Mesendoderm (in vitro differentiated cells): ENCODE measurements at places on chromosomes 16 and 17.

DNA sequence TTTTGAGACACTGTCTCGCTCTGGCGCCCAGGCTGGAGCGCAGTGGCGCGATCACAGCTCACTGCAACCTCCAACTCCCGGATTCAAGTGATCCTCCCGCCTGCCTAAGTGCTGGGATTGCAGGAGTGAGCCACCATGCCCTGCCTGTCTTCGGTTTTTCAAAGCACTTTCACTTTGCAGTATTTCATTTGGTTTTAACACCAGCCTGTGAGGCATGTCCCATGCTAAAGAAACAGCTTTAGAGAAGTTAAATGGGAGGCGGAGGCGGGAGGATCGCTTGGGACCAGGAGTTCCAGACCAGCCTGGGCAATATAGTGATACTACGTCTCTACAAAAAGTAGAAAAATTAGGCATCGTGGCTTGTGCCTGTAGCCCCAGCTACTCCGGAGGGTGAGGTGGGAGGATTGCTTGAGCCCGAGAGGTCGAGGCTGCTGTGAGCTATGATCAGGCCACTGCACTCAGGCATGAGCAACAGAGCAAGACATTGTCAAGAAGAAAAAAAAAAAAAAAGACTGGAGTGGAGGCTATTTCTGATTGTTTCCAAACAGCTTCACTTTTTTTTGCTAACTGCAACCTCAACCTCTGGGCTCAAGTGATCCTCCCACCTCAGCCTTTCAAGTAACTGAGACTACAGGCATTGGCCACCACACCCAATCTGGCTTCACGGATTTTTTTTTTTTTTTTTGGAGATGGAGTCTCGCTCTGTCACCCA, 1.3 kb downstream of the METTL23 start:
- no peak for DNase-seq

GRCh38 chr17:73286863-73287296, 24.9 kb downstream of the CDC42EP4 start:
- no peak for DNase-seq

- DNase-seq: peak; percentile 27
These were observed 4.1 kb downstream of the RNF167 start for GRCh38 chr17:4944163-4944553.

GRCh38 chr16:4894276-4895150, 42.4 kb downstream of the PPL start:
- DNase-seq: peak; percentile 49

- DNase-seq: peak; percentile 62
These were observed 52.3 kb upstream of the LGALS9 start for GRCh38 chr17:27578718-27579085.

DNA sequence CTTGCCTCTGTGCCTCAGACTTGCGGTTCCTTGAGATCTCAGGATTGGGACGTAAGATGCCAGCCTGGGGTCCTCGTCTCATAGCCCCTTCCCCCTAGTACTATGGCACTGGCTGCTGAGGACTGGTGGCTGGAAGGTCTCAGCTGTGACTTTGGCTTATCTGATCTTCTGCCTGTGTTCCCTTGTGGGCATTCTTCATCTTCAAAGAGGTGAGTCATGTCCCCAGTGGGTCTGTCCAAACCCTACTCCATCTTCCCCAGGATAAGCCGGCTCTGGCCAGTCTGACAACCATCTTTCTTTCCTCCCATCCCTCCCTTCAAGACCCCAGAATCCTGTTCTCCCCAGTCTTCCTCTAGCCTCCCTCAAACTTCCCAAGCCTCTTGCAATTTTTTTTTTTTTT, 3.6 kb downstream of the CD19 start:
- DNase-seq: no peak

DNA sequence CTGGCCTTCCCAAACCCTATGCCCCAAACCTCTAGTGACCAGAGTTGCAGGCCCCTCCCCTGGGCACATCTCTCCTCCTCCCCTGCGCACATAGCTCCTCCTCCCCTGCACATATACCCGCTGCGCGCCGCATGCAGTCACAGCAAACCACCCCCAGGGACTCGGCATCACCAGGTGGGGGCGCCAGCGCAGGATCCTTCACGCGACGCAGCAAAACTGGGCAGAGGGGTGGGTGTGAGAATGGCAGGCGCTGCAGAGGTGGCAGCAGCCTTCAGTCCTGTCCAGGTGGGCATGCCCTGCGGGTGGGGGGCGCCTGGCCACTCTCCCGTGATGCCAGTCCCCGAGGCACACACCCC, 5.6 kb downstream of the CORO6 start:
- DNase-seq: peak; percentile 88

DNA sequence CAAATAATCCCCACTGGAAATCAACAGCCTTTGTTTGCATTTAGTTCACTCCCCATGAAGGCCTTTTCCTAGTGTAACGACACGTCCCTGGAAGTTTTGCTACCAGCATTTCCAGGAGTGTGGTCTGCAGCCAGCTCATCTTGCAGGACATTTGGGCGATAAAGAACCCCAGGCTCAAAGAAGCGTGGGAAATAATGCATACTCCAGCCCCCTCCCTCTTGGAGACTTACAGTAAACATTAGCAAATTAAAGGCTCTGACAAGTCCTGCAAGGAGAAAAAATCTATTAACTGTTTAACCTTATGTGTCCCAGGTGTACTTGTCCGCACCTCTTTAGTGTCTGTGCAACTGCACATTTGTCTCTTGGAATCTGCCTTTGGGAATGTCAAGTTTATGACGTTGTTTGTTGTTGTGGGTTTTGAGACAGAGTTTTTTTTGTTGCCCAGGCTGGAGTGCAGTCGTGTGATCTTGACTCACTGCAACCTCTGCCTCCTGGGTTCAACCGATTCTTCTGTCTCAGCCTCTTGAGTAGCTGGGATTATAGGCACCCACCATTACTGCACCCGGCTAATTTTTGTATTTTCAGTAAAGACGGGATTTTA, 131.1 kb downstream of the ABCC1 start:
- no peak for DNase-seq

DNA sequence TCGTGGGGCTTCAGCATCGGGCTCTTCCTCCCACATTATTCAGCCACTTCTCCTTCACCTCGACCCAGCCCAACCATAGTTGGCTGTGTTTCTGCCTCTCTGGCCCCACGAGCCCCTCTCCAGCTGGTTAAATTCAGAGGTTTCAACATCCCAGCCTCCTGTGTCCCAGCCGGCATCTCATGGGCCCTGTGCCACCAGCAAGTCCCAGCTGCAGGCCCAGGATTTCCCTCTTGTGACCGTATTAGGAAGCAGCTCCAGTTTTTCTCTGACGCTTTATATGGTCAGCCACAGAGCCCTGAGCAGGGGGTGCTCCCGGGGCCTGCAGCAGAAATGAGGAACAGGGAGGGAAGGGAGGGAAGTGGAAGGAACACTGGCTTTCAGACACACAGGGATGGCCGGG, 27.4 kb downstream of the MYH11 start:
- peak; percentile 30 for DNase-seq

DNA sequence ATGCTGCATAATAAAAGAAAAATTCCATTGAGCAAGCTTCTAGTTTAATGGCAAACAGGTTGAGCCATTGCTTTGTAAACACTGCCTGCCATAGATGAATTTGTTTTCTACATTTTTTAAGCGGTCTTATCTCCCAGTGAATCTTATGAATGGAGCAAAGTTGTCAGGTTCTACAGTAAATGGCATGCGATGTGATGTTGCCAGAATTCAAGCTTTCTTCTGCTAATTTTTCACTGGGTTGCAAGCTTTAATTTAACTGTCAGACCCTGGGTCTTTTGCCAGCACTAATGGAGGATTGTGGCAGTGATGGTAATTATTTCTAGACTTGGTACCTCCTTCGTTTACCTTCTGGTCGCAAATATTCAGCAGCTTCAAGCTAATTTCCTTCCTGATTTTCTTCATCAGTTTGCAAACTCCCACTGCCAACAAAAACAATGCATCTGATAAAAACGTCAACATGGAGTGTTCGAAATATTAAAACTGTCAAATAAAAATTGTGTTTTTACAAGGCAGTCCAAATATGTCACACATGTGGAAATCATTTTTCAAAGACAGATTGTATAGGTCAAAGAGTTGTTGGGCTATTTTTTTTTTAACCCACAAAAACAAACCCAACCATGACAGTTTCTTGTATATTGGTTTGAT, 274.2 kb upstream of the ERCC4 start:
- no peak for DNase-seq

DNA sequence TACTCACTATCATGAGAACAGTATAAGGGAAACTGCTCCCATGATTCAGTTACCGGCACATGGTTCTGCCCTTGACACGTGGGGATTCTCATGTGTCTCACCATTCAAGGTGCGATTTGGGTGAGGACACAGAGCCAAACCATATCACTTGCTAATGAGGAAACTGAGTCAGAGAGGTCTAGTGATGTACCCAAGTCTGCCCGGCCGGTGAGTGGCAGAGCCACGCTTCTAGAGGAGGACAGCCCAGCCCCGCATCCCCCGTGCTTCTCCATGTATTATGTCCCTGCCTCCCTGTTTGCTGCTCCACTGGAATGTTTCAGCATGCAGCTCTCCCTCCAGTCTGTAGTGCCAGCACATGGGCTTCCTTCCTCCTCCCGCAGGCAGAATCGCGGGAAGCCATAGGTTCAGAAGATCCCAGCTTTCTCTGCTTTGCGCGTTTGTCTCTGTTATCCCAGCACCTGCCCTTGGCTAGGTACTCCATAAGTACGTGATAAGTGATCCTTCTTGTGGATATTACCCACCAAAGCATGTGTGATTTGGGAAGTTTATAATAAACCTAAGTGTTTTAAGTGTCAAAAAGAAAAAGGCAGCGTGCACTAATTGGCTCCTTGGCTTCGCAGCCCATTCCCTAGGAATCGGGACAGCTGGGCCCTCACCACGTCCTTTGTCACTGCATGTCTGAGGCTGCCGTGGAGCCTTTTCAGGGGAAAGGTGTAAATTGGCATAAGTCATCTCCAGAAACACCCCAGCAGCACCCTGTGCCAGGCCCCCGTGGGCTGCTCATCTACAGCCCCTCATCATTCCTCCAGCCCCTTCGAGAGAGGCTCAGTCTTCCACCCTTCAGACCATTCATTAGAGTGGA, 103.8 kb downstream of the CLEC16A start:
- no peak for DNase-seq

DNA sequence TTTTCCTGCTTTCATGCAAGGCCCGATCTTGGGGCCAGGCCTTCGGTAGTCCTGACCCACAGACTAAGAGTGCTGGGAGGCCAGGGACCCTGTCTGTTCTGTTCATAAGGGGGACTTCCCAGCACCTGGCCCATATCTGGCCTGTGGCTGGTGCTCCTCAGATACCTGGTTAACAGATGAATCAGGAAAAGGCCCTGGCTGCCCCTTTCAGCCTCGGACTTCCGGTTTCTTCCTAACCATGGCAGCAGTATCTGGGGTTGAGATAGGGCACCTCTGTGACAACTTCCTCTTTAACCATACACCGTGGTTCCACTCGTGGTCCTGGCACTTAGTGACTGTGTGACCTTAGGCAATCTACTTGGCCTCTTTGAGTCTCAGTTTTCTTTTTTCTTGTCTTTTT, 18.4 kb downstream of the PLCG2 start:
- DNase-seq: no peak

DNA sequence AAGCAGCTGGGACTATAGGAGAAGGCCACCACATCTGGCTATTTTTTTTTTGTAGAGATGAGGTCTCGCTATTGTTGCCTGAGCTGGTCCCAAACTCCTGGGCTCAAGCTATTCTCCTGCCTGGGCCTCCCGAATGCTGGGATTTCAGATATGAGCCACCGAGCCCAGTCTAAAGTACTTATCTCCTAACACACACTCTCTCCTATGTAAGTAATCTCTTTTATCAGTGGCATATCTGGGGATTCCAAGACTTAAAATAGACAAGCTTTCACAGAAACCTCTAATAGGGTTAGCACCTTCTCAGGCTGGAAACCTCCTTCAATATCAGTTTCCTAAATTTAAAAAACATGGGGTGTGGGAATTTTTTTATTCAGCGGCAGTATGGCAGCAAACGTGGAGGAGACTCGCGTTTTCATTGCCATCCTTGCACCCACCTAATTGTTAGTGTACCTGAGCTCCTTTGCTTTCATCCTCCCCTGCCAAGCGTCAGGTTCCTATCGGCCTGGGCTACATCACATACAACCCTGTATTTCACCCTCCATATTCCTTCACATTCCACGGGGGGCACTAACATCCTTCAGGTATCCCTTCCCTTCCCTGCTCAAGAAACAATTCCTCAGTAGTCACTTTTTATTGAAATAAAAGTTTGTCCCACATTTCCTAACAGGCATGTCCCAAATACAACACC, 1.1 kb downstream of the EZH1 start:
- DNase-seq: peak; percentile 55

- peak; percentile 74 for DNase-seq
These were observed 7.2 kb downstream of the SPACA3 start for GRCh38 chr17:32998887-32999228.

DNA sequence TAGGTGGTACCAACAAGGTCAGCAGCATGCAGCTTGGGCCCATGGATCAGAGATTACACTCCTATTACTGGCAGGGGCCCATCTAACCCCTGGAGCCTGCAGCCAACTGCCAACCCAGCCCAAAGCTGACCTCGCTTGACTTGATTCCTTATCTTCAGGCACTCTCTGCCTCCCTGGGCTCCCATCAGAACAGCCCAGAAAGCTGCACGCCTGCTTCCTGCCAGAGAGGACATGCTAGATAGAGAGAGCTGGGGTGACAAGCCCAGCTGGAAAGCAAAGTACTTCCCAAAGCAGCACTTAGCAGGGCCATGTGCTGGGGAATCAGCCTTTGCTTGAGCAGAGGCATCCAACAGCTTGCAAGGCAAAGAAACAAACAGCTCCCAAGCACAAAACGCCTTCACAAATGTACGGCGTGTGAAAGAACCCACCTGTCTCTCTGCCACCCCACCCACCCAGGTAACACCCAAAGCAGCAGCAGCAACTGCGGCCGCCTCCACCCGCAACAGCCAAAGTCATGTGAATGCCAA, 74.2 kb upstream of the NLK start:
- peak; percentile 67 for DNase-seq

DNA sequence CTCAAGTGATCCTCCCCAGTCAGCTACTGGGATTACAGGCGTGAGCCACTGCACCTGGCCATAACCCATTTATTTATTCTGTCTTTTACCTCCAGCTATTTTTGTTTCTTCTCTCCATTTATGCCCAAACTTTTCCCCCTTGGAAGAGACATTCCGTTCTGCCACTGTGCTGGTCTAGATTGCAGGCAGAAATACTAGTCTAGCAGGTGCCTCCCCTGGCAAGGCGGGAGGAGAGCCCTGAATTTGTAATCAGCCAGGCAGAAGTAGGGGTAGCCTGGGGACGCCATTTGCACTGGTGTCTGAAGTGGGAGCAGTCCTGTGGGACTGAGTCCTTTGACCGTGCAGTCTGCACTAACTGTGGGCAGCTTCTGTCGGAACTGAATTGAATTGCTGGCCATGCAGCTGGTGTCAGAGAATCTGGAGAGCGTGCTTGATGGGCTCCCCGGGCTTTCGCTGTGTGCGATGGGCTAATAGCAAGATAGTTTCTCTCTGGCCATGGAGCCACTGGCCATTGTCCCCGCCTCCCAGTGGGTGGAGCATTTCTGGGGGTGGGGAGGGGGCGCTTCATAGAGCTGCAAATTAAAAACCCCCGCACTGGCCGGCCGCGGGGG, 31.5 kb upstream of the LITAF start:
- no peak for DNase-seq
